ENCODE measurements at places on chromosomes 4 and X. TPM values are rescaled to one million over a fixed set of nuclear protein-coding genes. Genes with fewer than 3 reads are reported as not detected.

Gene PRSS12
- 1.1 TPM for total RNA-seq

Gene ADH7
- not detected for total RNA-seq

Gene EFHC2
- 6.4 TPM for total RNA-seq

Gene ABLIM2
- total RNA-seq, result 23.3 TPM

Gene SLC9B1
- 1.8 TPM for total RNA-seq

Gene NPNT
- total RNA-seq, result 78.3 TPM

Gene DRP2
- total RNA-seq, result 0.16 TPM

Gene RBM41
- 20.9 TPM for total RNA-seq

Gene FABP2
- total RNA-seq, result not detected

Gene LUZP4
- total RNA-seq, result not detected

Gene FHDC1
- 5.9 TPM for total RNA-seq

Gene EGFL6
- total RNA-seq, result not detected

Gene CXorf49
- not detected for total RNA-seq

Gene OTUD6A
- total RNA-seq, result not detected

Gene DSPP
- total RNA-seq, result not detected

Gene CLGN
- total RNA-seq, result 0.44 TPM

Gene HEPH
- 14.4 TPM for total RNA-seq

Gene STARD8
- total RNA-seq, result 23.4 TPM

Gene RBMX
- 143 TPM for total RNA-seq

Gene TREX2
- 1.4 TPM for total RNA-seq

Gene UGT2A1
- total RNA-seq, result not detected

Gene RPA4
- 0.57 TPM for total RNA-seq

Gene EMCN
- total RNA-seq, result 48.1 TPM

Gene TBC1D9
- total RNA-seq, result 38.6 TPM

Gene UGT8
- 42.2 TPM for total RNA-seq

Gene UGT2B15
- not detected for total RNA-seq

Gene ANOS1
- 2.3 TPM for total RNA-seq

Gene SASH3
- 18.3 TPM for total RNA-seq

Gene MAGEB2
- 0.16 TPM for total RNA-seq

Gene EXOC1L
- total RNA-seq, result not detected

Gene MAP7D2
- 0.76 TPM for total RNA-seq

Gene PLP1
- total RNA-seq, result 2.4 TPM

Gene NR0B1
- total RNA-seq, result 0.16 TPM

Gene GLRA2
- total RNA-seq, result not detected

Gene CPE
- total RNA-seq, result 87.7 TPM

Gene XPNPEP2
- 2.0 TPM for total RNA-seq

Gene ART3
- not detected for total RNA-seq

Gene SUPT20HL1
- total RNA-seq, result not detected

Gene LDOC1
- 49.0 TPM for total RNA-seq

Gene TRPC3
- total RNA-seq, result 0.44 TPM

Gene DMRTC1
- 0.41 TPM for total RNA-seq

Gene GABRA4
- total RNA-seq, result 0.19 TPM

Gene DMD
- total RNA-seq, result 17.9 TPM

Gene OPHN1
- total RNA-seq, result 9.5 TPM
